ENCODE measurements at places on chromosomes 3 and 15.
A peak's percentile ranks its signal among the peaks of the same experiment; 100 is the strongest.

DNA sequence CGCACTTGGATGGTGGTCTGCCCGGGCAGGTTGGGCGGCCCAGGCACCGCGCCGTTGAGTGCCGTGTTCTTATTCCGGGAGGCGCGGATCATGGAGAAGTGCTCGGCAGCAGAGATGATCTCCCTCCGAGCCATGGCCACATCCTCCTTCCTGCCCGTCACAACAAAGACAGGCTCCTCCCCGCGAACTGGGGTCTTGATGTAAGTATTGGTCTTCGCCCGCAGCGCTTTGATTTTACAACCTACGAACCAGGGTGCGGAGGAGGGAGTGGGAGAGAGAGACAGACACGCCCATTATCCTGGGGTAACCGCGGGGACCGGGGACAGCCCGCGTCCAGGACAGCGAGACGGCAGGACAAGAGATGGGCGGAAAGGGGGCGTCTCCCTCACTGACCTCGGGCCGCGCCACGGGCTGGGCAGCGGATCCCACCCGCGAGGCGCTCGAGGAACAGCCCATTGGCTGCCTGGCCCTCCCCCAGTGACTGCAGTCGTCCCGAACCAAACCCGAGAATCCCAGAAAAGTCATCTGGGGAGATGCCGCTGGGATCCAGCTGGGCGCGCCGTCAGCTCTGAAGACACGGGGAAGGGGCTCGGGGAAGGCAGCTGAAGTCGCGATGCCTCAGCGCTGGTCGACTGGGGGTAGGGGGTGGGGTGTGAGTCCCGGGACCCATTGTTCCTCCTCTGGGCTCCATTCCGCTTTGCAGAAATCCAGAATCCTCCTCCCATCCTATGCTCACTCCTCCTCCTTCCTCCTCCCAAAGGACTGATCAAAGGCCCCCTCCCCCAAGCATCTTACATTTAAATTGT lies 1.2 kb downstream of the MEX3B start:
- DNase-seq = peak; percentile 88

DNA sequence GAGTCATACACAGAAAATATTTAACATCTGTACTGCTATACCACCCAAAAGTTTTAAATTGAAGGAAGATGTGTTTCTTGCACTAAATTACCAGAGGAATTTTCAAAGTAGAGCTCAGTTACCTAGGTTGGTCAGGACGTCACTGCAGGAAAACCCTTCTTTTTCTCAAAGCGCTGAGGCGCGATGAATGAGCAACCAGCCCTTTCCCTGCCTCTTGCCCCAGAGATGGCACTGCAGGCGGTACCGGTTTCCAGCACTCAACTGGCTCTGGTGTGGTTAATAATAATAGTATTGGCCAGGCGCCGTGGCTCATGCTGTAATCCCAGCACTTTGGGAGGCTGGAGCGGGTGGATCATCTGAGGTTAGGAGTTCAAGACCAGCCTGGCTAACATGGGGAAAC lies 49.3 kb downstream of the HES1 start:
- no peak for DNase-seq

DNA sequence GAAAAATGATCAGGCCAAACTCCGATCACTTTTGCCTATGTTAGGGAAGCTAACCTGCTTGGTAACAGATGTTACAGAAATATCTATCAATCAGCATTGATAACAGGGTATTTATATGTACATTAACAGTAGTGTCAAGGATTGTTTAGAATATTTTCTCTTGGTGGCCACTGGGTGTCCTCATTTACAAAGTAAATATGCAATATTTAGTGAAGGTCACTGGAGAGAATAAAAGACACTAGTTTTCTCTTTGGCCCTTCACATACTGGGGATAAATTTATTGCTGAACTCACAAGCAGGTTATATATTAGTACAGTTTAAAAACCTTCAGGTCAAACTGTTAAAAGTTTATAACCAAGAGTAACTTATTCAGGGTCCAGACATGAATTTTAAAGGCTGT lies 69.0 kb downstream of the TIGIT start:
- peak; percentile 37 for DNase-seq

- no peak for DNase-seq
These were observed 26.3 kb downstream of the NDUFB4 start for GRCh38 chr3:120622457-120622856.

DNA sequence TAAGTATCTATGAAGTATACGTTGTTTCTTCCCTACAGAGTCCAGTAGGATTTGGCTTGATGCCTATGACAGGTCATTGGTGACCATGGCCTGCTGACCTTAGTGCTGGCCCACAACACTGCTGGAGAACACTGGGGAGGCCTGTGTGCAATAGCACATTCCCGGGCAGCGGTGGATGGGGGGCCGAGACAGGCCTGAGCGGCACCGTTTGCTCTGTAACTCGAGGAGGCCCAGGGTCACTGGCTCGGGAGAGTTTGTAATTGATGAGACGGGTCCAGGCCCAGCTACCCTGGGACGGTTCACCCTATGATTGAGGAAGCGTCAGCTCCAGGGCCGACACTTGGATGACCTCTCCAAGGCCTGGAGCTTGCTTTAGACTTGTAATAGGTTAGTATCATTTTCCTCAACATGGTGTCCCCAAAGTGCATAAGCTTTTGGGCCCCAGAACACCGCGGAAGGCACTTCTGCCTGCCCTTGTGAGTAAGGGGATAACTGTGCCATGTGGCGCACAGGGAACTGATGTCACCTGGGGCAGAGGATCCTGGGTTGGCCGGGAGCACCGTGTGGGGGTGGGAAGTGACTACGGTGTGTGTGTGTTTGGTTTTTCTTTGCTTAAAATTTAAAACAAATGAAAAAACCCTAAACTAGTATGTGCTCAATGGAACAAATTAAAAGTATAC lies 12.0 kb downstream of the TRPM1 start:
- no peak for DNase-seq

DNA sequence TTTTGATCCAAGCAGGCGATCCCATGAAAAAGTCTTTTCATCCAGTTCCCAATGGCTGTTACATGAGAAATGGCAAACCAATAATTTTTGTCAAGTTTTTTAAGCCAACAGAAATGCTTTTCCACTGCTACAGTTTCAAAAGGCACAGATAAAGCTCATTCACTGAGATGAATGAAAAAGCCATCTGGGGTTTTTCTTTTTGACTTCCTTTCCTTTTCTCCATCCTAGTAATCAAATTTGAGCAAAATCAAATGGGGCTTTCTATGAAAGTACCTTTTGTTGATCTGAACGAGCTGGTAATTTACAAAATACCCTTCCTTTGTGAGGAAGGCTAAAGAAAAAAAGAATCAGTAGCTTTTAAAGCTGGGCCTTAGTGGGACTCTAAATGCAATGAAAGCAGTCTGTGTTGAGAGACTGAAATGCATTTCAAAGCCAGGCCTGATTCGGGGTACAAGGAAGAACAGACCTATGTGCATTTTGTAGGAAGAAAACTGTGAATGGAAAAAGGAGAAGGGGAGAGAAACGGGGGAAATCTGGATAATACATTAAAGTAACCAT lies 185.2 kb upstream of the DNAJC19 start:
- no peak for DNase-seq

DNA sequence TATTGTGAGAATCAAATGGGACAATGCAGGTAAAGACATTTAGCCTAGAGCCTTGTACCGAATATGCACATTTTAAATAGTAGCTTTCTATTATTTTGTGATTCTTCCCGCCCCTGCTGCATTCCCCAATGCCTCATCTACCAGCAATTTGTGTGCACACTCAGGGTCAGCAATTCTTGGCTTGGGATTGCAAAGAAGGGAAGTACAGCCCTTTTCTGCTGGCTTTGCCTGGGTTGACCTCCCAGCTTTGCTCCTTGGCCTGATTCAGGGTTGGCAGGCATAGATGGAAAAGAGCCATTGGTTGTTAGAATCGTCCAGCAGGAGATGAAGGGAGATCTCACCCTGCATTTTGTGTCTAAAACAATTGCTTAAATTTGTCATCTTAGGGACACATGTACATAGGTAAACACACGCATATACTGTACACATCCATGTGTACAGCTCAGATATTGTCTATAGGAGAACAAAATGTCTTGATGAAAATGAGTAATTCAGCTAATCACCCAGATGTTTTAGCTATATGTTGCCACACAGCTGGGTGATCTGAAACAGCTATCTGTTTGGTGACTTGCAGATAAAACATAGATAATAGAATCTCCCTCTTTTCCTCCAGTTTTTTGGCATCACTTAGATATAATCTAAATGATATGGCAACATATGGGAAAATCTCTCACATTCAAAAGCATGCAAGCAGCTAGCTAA lies 340.9 kb upstream of the TBL1XR1 start:
- DNase-seq = peak; percentile 45

DNA sequence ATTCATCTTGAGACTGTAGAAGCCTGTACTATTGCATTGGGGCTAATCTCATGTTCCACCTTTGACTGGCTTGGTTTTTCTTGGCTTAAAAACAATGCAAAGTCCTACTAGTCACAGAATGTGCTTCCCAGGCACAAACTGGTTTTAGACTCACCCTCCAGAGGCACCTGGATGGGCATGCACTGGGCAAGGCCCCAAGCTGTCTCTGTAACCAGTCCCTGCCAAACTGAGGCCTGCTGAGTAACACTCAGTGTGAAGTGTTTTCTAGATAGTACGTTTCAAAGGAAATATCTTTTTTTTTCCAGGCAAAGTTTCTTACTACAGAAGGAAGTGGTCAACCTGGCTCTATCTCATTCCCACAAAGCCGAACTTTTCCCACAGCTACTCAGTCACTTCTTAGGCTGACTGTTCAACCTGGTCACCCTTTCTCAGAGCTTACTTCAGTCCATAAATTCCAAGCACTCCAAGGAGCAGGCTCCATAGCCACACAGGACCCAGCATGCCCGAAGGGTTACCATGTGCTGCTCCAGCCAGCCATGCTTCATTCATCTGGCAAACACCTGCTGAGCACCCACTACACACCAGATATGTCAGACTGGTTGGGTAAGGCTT lies 57.4 kb downstream of the NPTN start:
- peak; percentile 12 for DNase-seq

DNA sequence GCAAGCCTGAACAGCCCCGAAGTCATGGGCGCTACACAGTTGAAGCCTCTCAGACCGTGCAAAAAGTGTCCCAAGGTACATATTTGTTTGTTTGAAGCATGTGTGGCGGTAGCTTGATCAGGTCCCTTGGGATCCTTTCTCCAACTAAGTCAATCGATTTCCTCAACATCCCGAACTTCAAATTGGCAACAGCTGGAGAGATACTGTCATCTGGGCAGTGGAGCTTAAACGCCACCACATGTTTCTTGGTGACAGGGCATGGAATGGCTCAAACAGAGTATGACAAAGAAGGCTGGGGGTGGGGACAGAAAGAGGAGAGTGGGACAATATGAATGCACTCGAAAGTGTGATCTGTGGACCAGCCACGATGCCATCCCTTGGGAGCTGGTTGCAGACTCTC lies 84.9 kb upstream of the PSMD6 start:
- DNase-seq = no peak

GRCh38 chr15:51969728-51970127 lies 1.9 kb downstream of the LEO1 start:
- DNase-seq = peak; percentile 23

GRCh38 chr15:60982249-60982910 lies 246.7 kb downstream of the RORA start:
- peak; percentile 53 for DNase-seq

GRCh38 chr3:185267193-185267592 lies 13.3 kb upstream of the EHHADH start:
- no peak for DNase-seq

- DNase-seq = no peak
These were observed 238.0 kb downstream of the TP63 start for GRCh38 chr3:189869165-189869564.

- no peak for DNase-seq
These were observed 56.3 kb upstream of the CGNL1 start for GRCh38 chr15:57319919-57320560.

DNA sequence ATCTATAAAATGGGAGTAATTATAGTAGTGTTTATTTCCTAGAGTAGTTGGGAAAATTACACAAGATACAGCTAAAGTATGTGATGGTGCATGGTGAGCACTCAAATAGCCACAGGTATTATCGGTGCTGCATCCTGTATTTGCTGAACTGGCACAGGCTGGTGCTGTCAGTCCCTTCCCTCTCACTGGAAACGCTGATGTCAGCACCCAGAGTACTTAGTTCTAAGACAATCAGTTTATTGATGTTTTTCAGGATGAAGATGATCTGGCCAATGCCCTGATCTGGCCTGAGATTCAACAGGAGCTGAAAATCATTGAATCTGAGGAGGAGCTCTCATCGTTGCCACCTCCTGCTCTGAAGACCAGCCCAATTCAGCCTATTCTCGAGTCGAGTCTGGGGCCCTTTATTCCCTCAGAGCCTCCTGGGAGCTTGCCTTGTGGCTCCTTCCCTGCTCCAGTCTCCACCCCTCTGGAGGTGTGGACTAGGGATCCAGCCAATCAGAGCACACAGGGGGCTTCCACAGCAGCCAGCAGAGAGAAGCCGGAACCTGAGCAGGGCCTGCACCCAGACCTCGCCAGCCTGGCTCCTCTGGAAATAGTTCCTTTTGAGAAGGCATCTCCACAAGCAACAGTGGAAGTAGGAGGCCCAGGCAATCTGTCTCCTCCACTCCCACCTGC lies 49.7 kb downstream of the TMEM39A start:
- DNase-seq = no peak

- peak; percentile 47 for DNase-seq
These were observed 17.5 kb upstream of the GASK1A start for GRCh38 chr3:42961633-42962032.

GRCh38 chr3:168806871-168807270 lies 711.1 kb upstream of the GOLIM4 start:
- DNase-seq = no peak

DNA sequence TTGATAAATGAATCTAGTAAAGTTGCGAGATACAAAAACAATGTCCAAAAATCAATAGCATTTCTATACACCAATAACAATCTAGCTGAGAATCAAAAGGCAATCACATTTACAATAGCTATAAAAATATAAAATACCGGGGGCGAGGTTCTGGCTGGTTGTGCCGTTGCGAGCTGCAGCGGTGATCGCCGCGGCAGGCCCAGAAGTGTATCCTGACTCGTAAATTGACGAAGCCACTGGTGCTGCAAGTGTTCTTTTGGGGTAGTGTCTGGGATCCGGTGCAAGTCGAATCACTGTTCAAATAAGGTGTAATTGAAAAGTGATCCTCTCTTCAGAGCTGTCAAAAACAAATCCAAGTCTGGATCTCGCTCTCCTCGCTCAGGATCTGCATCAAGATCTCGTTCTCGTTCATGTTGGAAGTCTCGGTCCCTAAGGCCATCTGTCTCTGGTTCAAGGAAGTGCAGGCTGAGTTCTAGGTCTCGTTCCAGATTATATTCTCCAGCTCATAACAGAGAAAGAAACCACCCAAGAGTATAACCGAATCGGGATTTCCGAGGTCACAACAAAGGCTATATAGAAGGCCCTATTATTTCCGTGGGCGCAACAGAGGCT lies 80.1 kb upstream of the STT3B start:
- no peak for DNase-seq

DNA sequence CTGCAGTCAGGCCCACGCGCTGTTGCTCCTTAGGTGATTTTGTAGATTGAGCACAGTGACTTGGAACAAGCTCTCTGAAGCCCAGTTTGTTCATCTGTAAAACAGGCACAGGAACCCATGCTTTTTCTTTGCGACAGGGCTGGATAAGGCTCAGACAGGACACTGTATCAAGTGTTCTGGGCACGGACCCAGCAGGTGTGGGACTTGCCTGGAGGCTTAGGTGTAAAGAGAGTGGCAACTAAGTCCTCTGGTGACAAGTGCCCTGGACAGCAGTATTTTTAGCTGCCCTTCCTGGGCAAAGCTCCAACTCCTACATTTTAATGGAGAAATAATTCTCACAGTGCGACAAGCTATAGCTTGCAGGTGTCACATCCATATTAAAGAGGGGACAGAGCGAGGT lies 32.2 kb downstream of the CD276 start:
- DNase-seq = no peak
